ENCODE measurements at places on chromosomes 13 and 19.

DNA sequence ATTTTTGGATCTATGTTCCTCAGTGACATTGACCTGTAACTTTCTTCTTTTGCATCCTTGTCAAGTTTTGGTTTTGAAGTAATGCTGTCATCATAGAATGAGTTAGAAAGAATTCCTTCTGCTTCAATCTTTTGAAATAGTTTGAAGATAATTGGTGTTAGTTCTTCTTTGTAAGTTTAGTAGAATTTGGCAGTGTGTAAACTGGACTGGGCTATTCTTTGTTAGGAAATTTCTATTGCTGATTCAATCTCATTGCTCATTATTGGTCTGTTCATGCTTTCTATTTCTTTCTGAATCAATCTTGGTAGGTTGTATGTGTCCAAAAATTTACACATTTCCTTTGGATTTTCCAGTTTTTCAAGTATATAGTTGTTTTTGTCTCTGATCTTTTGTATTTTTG is 101.7 kb upstream of the SPRY2 start:
- no peak for DNase-seq
- no peaks in the 10 kb centered on the region for H3K27me3 ChIP-seq
- peaks cover 1% of the 10 kb centered on the region for H3K4me1 ChIP-seq
- H3K36me3 ChIP-seq = no peaks in the 10 kb centered on the region
- no peak overlapping the region for H3K4me3 ChIP-seq

DNA sequence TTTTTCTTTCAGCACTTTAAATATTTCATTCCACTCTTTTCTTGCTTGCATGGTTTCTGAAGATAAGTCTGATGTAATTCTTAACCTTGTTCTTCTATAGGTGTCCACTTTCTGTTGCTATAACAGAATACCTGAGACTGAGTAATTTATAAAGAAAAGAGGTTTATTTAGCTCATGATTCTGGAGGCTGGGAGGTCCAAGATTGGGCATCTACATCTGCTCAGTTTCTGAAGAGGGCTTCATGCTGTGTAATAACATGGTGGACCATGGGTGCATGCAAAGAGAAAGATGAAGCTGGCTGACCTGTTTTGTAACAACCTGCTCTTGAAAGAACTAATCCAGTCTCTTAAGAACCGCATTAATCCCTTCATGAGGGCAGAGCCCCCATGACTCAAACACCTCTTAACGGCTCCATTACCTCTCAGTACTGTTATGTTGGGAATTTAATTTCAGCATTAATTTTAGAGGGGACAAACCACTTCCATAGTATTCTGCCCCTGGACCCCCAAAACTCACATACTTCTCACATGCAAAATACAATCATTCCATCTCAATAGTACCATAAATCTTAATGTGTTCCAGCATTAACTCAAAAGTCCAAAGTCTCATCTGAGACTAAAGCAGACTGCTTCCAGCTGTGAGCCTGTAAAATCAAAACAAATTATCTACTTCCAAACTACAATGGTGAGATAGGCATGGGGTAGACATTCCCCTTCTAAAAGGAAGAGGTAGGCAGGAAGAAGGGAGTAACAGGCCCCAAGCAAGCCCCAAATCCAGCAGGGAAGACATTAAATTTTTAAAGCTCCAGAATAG is 9.6 kb upstream of the FGF9 start:
- no peaks in the 10 kb centered on the region for H3K4me1 ChIP-seq
- no peaks in the 10 kb centered on the region for H3K27me3 ChIP-seq
- DNase-seq = no peak
- no peaks in the 10 kb centered on the region for H3K36me3 ChIP-seq
- no peak overlapping the region for H3K4me3 ChIP-seq
- H3K27ac ChIP-seq = no peak overlapping the region

- no peaks in the 10 kb centered on the region for H3K4me1 ChIP-seq
- no peak overlapping the region for H3K27ac ChIP-seq
Measured at GRCh38 chr19:39679056-39679790, 23.5 kb downstream of the LGALS16 start.

DNA sequence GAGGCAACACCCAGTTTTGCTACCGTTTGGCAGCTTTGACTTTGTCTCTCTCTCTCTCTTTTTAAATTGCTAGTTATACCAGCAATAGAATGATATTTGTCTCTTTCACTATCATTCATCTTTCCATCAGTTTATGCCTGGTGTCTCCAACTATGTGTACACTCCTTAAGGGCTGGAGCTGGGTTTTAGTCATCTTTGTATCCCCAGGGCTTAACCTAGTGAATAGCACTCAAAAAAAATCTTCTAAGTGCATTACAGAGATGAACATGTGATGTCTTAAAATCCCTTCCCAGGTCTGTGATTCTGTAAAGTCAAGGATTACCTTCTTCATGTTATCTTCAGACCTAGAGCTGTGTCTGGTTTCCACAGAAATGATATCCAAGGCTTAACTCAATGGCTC is 7.8 kb upstream of the UBL3 start:
- no peaks in the 10 kb centered on the region for H3K27me3 ChIP-seq
- no peak for DNase-seq
- no peak overlapping the region for H3K4me3 ChIP-seq
- H3K27ac ChIP-seq = peak overlapping the region; percentile 83

- H3K27ac ChIP-seq = no peak overlapping the region
- DNase-seq = no peak
- H3K27me3 ChIP-seq = no peaks in the 10 kb centered on the region
Measured at GRCh38 chr19:2021453-2022140, 6.1 kb upstream of the BTBD2 start.

GRCh38 chr19:8204961-8205360 is 4.2 kb upstream of the CERS4 start:
- H3K4me1 ChIP-seq = peaks cover 11% of the 10 kb centered on the region
- H3K36me3 ChIP-seq = peaks cover under 1% of the 10 kb centered on the region
- DNase-seq = no peak
- H3K4me3 ChIP-seq = no peak overlapping the region

GRCh38 chr13:63700350-63700749 is 2284.7 kb upstream of the PCDH20 start:
- no peak overlapping the region for H3K4me3 ChIP-seq
- no peaks in the 10 kb centered on the region for H3K36me3 ChIP-seq
- DNase-seq = no peak
- no peaks in the 10 kb centered on the region for H3K27me3 ChIP-seq
- H3K27ac ChIP-seq = no peak overlapping the region
- no peaks in the 10 kb centered on the region for H3K4me1 ChIP-seq

Data from type B pancreatic cell (in vitro differentiated cells).